ENCODE measurements at places on chromosomes 3 and 15.

- no peak for DNase-seq
Measured at GRCh38 chr3:61417352-61417751, 144.0 kb upstream of the PTPRG start.

DNA sequence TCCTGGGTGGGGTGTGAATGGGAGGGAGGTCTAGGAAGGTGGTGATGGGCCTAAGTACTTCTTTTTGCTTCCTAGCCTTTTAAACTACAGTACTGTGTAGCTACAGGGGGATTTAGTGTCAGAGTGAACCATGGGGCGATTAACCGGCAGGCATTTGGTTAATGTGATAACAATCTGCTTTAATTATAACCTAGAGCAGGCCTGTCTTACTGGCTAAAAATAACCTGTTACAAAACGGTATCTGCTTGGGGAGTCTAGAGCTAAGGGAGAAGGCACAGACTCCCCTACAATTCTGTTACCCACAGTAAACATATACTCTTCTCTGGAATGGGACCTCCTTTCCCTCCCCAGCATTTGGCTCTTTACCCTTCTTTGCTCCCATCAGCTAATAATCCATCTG, 85.4 kb downstream of the RBPMS2 start:
- no peak for DNase-seq

- no peak for DNase-seq
Measured at GRCh38 chr15:75895731-75896130, 7.9 kb upstream of the FBXO22 start.

DNA sequence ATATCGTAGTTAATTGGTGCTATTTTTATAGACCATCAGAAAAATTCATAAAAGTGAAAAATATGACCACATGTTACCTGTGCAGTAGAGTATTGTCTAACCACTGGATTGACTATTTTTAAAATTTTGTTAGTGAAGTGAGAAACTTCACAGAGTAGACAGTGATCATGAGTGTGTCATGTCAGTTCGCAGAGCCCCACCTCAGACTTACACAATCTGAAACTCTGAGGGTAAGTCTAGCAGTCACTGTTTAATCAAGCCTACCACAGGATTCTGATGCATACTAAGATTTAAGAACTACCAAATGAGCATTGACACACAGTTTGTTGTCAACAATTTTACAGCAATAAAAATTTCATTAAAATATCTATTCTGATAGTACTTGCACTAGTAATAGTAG, 552.9 kb upstream of the SUCLG2 start:
- DNase-seq: no peak

Data from naive B cell (primary cell).